ENCODE measurements at places on chromosomes 1 and 21.

DNA sequence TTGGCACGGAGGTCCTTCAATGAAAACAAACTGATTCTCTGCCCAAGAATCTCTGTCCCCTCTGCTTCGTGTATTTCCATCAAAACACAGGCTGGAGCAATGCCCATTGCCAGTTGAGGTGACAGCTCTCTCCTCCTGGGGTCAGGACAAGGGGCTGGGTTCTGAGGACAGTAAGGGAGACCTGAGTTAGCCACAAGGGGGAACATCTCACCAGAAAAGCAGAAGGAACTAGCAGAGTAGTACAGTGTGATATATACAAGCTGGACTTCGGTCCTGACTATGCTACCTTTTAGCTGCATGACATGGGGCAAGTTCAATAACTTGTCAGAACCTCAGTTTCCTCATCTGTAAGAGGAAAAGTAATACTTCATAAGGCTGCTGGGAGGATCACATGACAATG, 50.3 kb downstream of the SYT2 start:
- no peak for DNase-seq

DNA sequence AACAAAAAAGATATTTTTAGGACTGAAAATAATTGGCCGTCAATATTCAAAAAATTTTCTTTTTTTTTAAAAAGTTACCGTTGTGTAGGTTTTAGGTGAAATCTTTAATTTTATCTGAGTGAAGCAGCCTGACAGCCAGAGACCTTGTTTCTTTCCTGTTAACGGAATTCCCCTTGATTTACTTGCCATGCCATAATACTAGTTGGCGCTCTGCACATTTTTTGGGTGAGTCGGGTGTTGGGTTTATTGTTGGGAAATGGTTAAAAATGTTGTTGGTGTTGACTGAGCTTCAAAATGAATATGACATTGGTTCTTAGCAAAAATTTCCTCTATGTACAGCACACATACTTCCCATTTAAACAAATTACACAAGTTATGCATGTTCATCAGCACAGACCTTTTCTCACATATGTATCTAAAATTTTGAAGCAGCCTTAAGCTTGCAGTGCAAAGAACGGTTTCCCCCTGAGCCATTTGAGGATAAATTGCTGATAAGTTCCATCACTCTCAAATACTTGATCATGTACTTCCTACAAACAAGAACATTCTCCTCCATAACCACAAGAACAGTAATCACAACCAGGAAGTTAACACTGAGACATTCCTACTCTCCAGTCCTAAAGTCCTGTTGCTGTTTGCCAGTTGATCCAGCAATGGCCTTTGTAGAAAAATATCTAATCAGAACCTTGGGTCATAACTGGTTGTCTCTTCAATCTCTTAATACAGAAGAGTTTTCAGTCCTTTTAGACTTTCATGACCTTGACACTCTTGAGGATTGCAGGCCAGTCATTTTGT, 34.2 kb downstream of the CAMTA1 start:
- DNase-seq: no peak

DNA sequence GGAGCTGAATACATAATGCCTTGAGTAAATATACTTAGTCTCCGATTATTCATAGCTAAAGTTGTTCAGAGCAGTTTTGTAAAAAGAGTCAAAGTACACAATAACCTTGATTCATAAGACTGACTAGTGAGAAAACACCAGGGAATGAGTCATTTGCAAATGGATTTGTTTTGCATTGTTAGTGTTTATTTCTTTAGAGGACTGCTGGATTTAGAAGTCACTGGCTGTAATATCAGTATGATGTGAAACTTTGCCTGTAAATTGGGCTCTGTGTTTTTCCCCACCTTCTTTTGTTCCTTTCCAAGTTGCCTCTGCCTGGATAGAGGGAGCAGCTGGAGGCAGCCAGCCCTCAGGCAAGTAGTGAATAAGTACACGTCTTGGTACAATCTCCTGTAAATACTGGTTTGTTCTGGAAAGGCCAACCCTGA, 474.7 kb downstream of the NUF2 start:
- no peak for DNase-seq

GRCh38 chr1:12706061-12706460, 9.8 kb upstream of the AADACL3 start:
- no peak for DNase-seq

- no peak for DNase-seq
Measured at GRCh38 chr1:54259546-54260140, 59.7 kb downstream of the MRPL37 start.

DNA sequence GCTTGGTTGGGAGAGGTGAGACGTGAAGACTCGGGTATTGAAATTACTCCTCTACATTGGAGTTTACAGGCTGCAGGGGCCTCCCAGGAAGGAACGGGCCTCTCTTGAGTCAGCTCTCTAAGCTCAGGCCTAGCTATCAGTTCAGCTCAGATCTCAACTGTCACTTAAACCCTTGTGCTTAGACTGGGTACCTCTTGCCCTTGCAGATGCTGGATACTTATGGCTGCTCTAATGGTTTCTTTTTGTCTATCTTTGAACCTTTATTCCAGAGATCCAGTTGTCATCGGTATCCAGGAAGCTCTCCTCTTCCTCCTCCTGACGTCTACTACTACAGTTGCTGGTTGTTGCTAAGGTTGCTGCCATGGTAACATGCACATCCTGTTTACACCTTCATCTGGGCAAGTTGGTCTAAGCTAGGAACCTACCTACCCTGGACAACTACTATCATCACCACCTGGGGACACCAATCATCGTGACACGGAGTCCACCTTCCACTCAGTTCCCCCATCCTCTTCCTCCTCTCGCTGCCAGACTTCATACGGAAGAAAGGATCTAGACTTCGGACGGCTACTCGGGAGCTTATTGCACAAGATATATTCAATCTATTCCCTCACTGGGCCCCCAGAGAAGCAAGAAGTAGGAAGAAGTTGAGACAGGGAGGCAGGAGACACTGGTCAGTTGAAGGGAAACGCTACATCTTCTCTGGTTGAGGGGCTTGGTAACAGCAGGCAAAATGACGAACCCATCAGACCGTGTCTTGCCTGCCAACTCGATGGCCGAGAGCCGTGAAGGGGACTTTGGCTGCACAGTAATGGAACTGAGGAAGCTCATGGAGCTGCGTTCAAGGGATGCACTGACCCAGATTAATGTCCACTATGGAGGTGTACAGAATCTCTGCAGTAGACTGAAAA, 56.1 kb downstream of the ATP2B4 start:
- no peak for DNase-seq

DNA sequence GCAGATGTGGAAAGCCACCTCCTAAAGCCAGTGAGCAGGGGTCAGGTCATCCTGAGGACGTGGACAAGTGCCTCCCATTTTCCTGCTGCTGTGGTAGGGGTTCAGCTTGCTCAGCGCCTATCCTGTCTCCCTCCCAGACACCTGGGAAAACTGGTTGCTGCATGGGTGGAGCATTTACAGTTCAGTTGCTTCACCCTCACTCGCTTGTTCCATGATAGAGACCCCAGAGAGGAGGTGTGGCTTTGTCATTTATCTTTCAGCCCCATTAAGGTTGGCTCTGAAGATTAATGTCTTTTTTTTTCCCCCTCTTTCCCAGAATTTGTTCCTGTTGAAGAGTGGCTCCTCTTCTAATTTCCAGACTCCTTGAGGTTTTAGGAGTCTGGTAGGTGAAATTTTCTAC, 9.2 kb downstream of the VANGL1 start:
- no peak for DNase-seq

GRCh38 chr1:42593486-42594100, 64.6 kb upstream of the PPIH start:
- no peak for DNase-seq

DNA sequence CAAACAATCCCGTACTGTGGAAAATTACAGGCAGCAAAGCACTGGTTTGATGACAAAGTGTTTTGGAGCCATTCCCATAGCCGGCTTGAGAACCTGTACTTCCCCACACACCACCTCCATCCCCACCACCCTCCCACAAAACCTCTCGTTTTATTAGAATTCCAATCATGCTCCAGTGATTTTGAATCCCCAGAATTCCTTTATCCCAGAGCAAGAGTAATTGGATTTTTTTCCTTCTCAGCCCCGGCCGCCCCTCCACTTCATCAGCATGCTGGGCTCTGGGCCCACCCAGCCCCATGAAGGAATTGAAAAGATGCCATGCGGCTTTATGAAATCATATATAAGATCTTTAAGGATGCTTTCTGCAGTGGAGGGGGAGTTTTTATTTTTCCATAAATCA, 136.6 kb downstream of the OMA1 start:
- no peak for DNase-seq

DNA sequence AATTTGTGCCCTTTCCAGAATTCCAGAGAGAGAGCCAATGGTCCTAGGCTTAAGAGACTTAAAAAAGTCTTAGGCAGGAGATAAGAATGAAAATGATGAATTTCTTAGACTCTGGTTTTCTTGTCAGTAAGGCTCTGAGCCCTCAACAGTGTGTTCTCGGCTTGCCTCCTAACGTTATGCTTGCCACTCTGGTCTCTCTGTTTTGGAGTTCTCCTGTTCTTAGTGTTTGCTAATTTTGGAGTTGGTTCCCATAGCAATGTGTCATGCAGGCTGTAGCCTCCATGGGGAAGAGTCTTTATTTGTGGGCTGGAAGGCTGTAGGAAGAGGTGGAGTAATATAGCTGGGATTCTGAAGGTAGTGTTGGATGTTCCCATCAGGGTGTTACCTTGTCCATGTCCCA, 19.9 kb downstream of the TBX19 start:
- no peak for DNase-seq

All from stimulated activated CD8-positive, alpha-beta memory T cell treated with anti-CD3 and anti-CD28 coated beads, Interleukin-7, amount 100 ng/mL, for 1 hour (primary cell).